Esophagus mucosa (tissue), 1 donor: ENCODE measurements at places on chromosomes 3 and 15.

DNA sequence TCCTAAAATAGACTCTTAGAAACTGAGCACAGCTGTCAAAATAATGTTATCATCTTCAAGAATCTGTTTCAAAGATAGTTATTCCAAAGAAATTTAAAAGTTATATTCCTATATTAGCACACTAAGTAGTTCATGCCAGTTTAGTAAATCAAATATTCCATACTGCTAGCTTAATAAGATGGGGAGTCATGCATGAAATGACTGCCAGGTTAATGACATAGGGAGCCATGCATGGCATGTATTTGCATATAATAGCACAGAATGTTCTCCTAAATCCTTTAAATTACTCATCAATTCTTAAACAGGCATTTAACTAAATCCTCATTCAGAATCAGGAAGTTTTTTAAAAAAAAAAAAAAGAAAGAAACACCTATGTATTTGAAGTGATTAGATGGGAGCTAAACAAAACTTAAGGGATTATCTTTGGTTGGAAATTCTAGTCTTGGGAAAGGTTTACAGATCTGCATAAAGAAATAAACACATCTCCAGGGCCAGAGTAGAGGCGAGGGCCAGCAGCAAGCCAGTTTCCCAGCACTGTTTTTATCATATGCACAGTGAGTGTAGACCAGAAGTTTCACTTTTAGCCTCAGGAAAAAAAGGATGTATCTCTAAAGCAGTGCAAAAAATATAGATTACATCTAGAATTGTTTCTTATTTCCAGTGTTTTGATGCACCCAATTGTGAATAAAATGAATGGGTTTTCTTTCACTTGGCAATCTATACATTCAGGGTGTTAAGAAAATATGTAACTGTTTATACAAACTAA lies 366.4 kb upstream of the AGTR1 start:
- no peak for ATAC-seq

DNA sequence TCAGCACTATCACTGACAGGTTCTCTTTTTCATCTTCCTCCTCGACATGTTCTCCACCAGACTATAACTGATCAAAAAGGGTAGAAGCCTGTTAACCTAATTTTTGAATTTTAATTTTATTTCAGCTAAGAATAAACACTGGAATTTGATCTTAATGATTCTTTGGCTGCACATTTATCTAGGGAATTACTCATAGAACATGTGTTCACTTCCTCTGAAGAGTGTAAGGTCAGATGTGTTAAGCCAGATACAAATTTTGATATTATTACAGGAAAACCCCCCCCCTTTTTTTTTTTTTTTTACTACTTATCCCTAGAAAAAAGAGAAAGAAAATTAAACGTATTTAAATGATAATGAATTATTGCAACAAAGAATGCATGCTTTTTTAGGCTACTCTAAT lies 15.0 kb downstream of the DCBLD2 start:
- ATAC-seq, result no peak

DNA sequence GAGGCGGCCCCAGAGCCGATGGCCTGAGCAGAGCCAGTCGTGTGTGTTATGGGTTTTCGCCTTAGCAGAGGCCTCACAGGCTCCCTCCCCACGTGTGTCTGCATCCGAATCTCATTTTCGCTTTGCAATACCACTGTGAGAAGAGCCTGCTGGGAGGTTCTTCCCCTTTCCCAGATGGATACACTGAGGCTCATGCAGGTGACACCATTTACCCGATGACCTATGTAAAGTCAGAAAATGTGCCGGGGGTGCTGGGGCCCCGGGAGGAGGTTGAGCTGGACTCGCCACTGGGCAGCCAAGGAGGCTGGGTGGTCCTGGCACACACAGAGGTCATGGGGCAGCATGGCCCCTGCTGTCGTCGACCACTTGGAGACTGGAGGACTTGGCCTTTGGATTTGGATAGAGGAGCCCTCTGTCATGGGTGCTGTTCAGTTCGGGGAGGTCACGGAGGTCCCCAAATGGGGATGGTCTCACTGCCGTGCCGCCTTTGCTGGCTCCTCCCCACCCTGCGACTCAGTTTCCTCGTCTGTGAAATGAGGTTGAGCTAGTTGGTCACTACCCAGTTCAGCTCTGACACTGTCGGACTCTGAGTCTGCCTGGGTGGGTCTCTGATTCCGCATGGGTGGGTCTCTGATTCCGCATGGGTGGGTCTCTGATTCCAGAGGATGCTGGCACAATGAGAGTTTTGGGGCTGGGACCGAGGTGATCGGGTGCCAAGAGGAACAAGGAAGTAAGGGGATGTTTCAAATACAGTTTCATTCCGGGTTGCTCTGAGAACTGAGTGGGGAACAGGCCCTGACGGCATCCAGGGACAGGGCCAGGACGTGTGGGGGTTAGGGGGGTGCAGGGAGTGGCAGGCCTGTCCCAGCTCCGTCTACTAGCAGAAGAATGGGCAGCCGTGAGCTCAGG lies 23.2 kb upstream of the MUC4 start:
- peak; percentile 79 for ATAC-seq

GRCh38 chr15:40320931-40321371 lies 2.5 kb upstream of the INAFM2 start:
- peak; percentile 21 for ATAC-seq

GRCh38 chr3:47405820-47406761 lies 25.3 kb downstream of the PTPN23 start:
- peak; percentile 75 for ATAC-seq

- no peak for ATAC-seq
These were observed 39.2 kb downstream of the SLC24A1 start for GRCh38 chr15:65660927-65661326.

DNA sequence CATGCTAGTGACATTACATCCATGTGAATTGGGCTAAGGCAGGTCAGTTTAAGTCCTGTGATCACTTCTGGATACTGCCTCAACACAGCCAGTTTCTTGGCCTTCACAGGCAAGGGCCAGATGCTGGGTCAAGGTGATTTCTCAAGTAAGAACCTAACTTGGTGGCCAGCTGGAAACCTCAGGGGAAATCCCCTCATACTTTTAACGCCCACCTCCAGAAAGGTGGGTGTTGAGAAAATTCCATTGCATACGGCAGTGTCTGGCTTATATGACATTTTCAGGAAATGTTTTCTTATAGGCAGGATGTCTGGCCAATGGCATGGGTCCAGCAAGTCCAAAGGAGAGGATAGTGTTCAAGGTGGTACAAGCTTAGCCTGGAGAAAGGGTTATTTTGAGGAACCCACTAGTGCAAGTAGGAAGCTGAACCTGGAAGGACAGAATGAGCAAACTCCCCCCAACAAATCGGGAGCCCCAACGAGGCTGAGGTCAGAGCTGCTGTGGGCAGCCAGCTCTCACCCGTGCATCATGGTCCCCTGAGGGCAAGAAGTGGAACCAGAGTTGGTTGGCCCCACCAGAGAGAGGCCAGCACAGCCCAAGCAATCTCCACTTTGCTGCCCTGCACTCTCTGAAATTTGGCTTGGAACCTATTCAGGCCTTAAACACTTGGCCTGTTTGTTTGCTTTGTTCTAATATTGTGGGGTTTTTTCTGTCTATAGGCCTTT lies 135.4 kb downstream of the PDE8A start:
- ATAC-seq, result no peak

DNA sequence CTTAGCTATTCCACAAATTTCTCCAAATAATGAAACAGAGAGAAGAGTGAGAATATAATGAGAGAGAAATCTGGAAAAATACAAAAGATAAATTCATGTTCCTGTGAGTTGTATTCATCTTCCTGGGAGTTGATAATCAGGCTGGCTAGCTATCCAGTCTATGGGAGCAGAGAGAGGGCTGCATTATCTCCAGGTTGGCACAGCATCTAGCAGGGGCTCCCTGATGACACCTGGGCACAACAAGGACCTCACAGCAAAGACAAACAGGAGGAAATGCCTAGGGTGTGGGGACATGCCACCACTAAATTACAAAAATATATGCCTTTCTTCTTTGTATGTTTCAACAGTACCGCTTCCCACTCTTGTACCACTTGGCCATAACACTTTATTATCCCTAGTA lies 1.9 kb downstream of the EHD4 start:
- ATAC-seq, result no peak

DNA sequence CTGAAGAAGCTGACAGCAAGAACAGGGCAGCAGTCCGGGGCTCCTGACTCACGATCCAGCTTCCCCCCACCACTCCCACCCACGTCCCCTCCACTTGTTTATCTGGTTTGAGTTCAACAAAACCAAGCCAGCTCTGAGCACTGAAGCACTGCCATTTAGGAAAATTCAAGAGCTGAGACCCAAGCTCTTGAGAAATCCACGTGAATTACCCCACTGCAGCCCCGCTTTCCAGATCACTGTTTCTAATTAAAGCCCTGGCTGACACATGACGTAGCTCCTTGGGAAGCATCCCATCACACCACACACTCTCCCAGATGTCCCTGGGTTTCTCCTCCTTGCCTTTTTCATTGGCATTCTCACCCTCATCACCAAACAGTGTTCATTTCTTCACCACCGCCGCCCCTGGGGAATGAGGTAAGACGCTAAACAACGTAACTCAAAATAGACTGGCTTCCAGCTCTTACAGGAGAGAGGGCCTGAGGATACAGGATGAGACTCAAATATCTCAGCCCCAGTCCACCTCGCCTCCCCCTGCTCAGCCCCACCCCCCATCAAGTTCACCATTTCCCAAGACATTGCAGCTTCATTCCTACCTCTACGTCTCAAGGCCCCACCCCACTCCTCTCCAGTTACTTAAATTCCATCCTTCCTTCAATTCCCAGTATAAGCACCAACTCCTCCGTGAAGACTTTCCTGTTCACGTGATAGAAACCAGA lies 95.4 kb downstream of the SRGAP3 start:
- ATAC-seq, result no peak

DNA sequence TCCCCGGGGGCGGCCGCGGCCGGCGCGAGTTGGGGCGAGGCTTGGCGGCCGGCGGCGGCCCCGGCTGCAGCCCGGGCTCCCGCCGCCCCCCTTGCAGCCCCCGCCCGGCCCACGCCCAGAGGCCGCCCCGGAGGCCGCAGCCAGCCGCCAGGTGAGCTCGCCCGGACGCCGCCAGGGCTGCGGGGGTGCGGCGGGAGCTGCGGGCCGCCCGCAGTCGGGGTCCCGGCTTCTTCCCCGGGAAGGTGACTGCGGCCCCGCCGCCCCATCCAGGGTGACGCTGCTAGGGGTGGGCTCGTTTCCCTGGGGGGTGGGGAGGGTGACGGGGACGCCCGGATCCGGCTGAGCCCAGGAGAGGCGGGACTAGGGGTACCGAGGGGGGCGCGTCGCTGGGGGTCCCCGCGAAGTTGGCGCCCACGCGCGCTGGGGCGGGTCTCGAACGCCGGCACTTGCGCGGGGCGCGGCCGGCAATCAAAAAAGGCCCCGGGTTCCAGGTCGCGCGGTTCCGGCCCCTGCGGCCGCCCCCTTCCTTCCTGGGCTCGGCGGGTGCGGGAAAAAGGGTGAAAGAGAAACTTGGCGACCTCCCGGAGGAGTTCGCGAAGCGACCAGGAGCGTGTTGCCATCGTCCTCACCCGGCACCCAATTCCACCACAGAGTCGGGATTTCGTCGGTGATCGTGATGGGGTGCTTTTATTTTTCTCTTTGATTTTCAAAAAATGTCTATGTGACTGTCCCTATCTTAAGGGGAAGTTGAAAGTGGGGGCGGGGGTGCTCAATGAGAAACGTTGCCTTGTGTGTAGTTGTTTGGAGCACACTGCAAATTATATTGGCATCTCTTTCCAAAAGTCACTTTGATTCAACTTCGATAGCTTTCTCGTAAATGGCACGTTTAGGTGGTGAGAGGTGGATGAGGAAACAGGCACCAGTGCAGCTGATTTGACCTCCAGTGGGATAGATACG lies 619 bp downstream of the ATXN7 start:
- ATAC-seq, result peak; percentile 60
